Large intestine (tissue), 12 donors: ENCODE measurements at places on chromosomes 13 and 19.

GRCh38 chr19:46049597-46049996 lies 8.8 kb upstream of the IGFL4 start:
- no peaks in the 10 kb centered on the region for H3K27me3 ChIP-seq
- DNase-seq: no peak
- no peak overlapping the region for H3K4me3 ChIP-seq
- no peaks in the 10 kb centered on the region for H3K4me1 ChIP-seq
- no peaks in the 10 kb centered on the region for H3K36me3 ChIP-seq
- H3K27ac ChIP-seq: no peak overlapping the region

GRCh38 chr13:21055511-21056045 lies 5.8 kb downstream of the LATS2 start:
- DNase-seq: no peak
- H3K4me3 ChIP-seq: no peak overlapping the region
- H3K27me3 ChIP-seq: peaks cover 8% of the 10 kb centered on the region
- H3K4me1 ChIP-seq: no peaks in the 10 kb centered on the region

GRCh38 chr13:20356444-20356843 lies 124.3 kb upstream of the GJB6 start:
- no peak overlapping the region for H3K27ac ChIP-seq
- no peaks in the 10 kb centered on the region for H3K27me3 ChIP-seq
- H3K36me3 ChIP-seq: no peaks in the 10 kb centered on the region
- no peak overlapping the region for H3K4me3 ChIP-seq

DNA sequence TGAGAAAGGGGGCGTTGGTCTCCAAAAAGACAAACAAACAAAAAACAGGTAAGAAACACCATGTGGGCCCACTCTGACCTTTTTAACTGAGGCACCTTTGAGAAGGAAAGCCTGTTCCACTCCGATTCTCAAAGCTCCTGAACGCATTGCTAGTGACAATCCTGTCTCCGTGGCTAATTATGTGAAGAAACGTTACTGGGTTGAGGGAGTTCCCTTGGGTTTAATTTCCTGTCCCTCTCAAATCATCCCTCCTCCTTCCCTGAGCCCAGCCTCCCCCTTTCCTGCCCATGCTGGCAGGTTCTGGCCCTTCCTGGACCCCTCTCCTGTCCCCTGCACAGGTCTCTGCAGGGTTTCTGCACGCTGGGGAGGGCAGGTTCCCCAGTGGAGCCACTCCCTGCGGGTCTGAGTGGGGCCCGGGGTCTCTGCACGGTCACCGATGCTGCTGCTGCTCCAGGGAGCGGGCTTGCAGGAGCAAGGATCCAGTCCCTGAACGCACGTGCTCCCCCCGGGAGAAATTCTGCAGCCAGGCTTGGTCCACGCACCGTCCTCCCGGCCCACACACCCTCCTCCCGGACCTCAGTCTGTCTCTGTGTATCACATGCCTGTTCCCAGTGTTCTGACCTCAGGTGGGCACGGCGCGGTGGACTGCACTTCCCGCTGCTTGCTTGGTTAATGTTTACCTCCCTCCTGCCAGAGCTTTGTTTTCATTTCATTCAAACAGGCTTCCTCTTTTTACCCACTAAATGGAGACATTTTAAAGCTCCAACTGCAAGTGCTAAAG lies 76.4 kb upstream of the MCF2L start:
- H3K36me3 ChIP-seq: no peaks in the 10 kb centered on the region
- no peak overlapping the region for H3K4me3 ChIP-seq
- H3K27ac ChIP-seq: peak overlapping the region; percentile 88
- DNase-seq: peak; percentile 86

DNA sequence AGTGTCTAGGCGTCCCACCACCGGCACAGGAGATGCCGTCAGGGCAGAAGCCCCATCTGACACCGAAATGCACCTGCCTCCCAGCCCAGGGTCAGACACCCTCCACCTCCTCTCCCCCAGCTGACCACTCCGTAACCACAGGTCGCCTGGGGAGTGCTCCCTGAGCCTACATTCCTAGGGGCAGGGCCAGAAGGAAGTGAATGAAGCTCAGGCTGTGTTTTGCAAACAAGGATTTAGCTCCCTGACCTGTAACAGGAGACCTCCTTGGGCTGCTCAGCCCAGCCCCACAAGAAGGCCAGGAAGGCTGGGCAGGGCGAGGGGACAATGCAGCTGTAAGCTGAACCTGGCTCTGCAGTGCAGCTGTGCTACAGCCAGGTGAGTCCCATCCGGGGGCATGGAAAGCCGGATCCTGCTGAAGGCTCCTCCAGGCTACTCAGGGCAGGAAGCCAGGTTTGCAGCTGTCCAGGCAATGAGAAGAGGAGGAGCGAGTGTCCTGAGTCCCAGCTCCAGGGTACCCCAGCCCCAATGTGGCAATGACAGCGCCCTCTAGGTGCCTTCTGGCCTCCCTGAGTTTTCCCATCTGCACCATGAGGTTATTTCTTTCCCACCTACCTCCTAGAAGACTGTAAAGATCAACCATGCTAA lies 42.1 kb downstream of the RHPN2 start:
- peaks cover 22% of the 10 kb centered on the region for H3K36me3 ChIP-seq
- no peak for DNase-seq
- H3K27ac ChIP-seq: no peak overlapping the region
- H3K4me3 ChIP-seq: no peak overlapping the region

- H3K4me3 ChIP-seq: no peak overlapping the region
- no peaks in the 10 kb centered on the region for H3K4me1 ChIP-seq
- no peak overlapping the region for H3K27ac ChIP-seq
- no peaks in the 10 kb centered on the region for H3K27me3 ChIP-seq
- H3K36me3 ChIP-seq: peaks cover 76% of the 10 kb centered on the region
Measured at GRCh38 chr19:884420-885211, 8.4 kb downstream of the MED16 start.

DNA sequence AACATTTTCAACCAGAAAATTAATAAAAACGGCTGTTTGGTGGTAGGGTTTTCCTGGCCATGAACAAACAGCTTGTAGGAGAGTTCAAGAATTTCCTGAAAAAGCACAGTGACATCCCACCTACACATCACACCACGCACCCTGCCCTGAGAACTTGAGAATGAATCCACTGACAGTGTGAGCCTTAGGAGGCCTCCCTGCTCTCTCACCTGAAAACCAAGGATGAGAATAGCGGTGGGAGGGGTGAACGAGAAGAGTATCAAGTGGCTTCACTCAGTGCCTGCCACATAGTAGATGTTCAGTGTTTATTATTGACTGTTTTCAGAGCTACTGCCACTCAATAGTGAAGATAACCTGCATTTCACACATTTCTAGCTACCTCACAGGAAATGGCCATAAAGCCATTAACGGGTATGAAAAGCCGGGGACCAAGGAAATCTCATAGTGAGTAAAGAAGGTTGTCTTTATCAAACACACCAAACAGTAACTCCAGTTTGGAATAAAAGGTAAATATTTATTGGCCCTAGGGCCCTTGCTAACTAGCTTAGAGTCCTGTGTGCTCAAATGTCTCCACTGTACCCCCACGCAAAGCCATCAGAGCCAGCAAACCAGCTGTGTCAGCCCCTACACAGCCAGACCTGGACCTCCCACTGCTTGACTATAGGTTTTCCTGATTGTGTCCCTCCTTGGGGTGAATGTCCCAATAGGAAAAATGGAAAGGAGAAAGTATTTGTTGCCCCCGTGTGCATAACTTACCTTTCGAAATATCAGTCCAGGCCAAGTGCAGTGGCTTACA lies 40.6 kb downstream of the TPT1 start:
- no peaks in the 10 kb centered on the region for H3K36me3 ChIP-seq
- H3K27ac ChIP-seq: no peak overlapping the region
- peaks cover 12% of the 10 kb centered on the region for H3K27me3 ChIP-seq
- no peak for DNase-seq
- no peak overlapping the region for H3K4me3 ChIP-seq
- H3K4me1 ChIP-seq: no peaks in the 10 kb centered on the region

DNA sequence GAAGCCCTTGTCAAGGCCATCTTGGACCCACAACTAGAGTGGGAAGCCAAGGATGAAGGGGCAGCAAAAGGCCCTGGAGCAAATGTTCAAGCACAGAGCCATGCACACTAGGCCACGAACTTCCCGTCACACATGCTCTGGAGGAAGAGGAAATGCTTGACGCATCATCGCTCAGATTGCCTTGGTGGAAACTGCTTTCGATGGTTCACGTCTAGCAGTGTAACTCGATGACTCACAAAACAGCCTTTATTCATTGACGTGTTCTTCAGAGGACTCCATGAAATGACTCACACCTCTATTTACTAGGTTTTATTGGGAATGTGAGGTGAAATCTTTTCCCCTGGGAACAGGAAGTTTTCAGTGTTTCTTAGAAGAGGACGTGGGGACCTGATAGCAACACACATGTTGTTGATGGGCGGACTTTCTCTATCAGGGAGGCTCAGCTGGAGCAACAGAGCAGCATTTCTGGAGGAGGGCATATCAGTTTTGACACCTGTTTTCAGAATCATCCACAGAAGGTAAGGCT lies 79.8 kb upstream of the FLT1 start:
- H3K36me3 ChIP-seq: no peaks in the 10 kb centered on the region
- DNase-seq: peak; percentile 7
- no peaks in the 10 kb centered on the region for H3K27me3 ChIP-seq

DNA sequence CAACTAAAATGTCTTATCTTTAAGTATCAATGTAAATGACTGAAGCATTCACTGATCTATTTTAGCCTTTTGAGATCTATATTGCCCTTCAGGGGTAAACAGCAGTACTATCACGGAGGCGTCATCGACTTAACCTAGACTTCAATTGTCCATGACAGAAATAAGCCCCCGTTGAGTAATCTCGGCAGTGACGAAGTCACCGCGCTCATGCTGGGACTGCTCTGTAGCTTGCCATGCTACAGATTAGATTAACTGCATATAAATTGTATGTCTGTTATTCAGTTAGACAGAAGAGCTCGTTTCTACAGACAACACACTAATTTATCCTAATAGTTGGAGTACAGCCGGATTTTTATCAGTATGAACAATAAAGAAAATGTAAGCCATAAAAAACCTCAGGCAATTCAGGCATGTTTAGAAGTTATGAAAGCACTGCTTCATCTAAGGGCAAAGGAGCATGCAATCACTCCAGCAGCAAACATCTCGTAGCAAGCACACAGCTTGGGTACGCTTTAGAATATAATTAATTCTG lies 56.6 kb downstream of the TUBGCP3 start:
- H3K27ac ChIP-seq: no peak overlapping the region
- no peaks in the 10 kb centered on the region for H3K4me1 ChIP-seq
- peaks cover under 1% of the 10 kb centered on the region for H3K36me3 ChIP-seq
- no peaks in the 10 kb centered on the region for H3K27me3 ChIP-seq
